ENCODE measurements at places on chromosomes 11 and 22. TPM values are rescaled to one million over a fixed set of nuclear protein-coding genes. Genes with fewer than 3 reads are reported as not detected.

SSTR3 gene
- total RNA-seq: 0.12 TPM

PKDREJ gene
- not detected for total RNA-seq

ADM2 gene
- total RNA-seq: 1.8 TPM

CDC42BPG gene
- total RNA-seq: 0.11 TPM

CATSPERZ gene
- total RNA-seq: not detected

MS4A4E gene
- total RNA-seq: not detected

SAA4 gene
- not detected for total RNA-seq

ELMOD1 gene
- 1.1 TPM for total RNA-seq

ELF5 gene
- total RNA-seq: 0.12 TPM

KRTAP5-11 gene
- not detected for total RNA-seq

TPBGL gene
- total RNA-seq: not detected

FIBIN gene
- 65.4 TPM for total RNA-seq

DRD2 gene
- not detected for total RNA-seq

RCOR2 gene
- total RNA-seq: 2.0 TPM

NXPE4 gene
- not detected for total RNA-seq

VPREB1 gene
- not detected for total RNA-seq

ZBED5 gene
- total RNA-seq: 24.8 TPM

KCNJ1 gene
- under 0.01 TPM for total RNA-seq

FIBP gene
- 185 TPM for total RNA-seq

PRMT3 gene
- 22.4 TPM for total RNA-seq

OR51B4 gene
- total RNA-seq: 0.11 TPM

SNX32 gene
- total RNA-seq: 0.44 TPM

MMP3 gene
- 54.4 TPM for total RNA-seq

GAS2L1 gene
- 12.6 TPM for total RNA-seq

OR10A3 gene
- total RNA-seq: 0.12 TPM

OR52E8 gene
- total RNA-seq: not detected
